ENCODE measurements at places on chromosomes 2 and 18.

GRCh38 chr2:170146784-170147183 lies 31.2 kb upstream of the MYO3B start:
- DNase-seq, result no peak

DNA sequence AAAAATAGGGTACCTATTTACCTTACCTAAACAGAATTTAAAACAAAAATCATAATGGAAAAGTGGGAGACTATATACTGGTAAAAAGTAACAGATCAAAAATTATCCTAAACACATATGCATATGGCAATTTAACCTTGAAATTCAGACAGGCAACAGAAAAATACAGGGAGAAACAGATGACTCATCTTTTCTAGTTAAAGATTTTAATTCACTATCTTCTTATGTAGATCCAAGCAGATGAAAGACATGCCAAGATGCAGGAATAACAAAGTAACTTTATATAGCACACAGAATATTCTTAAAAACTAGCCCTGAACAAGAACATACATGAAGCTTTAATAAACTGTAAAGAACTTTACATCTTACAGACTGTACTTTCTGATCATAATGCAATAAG lies 30.9 kb downstream of the PRPF40A start:
- no peak for DNase-seq

- DNase-seq, result no peak
Observed at GRCh38 chr2:64157792-64158191, 13.6 kb upstream of the PELI1 start.

DNA sequence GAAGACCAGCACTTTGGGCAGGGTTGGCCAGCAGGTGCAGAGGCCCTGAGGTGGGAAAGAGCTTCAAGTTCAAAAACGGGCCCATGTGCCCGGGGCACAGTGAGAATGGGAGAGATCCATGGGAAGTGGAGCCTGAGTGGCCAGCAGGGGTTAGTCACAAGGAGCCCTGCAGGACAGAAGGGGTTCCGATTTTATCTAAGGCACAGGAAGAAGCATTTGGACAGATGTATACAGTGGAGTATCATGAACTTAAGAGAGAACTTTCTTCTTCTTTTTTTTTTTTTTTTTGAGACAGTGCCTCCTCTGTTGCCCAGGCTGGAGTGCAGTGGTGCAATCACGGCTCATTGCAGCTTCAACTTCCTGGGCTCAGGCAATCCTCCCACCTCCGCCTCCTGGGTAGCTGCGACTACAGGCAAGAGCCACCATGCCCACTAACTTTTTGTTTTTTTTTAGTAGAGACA lies 24.0 kb downstream of the WIPF1 start:
- DNase-seq, result no peak

DNA sequence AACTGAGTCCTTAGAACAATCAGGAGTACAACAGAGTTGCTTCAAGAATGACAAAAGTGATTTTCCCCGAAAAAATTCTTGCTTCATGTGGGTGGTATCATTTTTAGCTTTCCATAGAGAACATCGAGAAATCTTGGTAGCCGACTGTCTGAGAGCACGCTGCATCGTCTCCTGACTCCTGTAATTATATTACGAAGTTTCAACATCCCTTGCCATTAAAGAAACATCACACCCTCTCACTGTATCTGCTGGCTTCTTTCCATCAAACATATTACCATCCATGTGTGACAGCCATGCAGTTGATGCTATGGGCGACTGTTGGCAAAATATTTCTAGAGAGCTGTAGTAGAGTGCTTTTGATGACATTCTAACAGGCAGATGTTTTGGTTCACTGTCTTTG lies 311.2 kb downstream of the CMPK2 start:
- DNase-seq, result no peak

- no peak for DNase-seq
Observed at GRCh38 chr2:211609127-211609526, 929.5 kb downstream of the ERBB4 start.

GRCh38 chr2:20025065-20025786 lies 12.8 kb upstream of the MATN3 start:
- DNase-seq, result no peak

- DNase-seq, result no peak
Observed at GRCh38 chr2:203550266-203550665, 15.2 kb upstream of the RAPH1 start.

DNA sequence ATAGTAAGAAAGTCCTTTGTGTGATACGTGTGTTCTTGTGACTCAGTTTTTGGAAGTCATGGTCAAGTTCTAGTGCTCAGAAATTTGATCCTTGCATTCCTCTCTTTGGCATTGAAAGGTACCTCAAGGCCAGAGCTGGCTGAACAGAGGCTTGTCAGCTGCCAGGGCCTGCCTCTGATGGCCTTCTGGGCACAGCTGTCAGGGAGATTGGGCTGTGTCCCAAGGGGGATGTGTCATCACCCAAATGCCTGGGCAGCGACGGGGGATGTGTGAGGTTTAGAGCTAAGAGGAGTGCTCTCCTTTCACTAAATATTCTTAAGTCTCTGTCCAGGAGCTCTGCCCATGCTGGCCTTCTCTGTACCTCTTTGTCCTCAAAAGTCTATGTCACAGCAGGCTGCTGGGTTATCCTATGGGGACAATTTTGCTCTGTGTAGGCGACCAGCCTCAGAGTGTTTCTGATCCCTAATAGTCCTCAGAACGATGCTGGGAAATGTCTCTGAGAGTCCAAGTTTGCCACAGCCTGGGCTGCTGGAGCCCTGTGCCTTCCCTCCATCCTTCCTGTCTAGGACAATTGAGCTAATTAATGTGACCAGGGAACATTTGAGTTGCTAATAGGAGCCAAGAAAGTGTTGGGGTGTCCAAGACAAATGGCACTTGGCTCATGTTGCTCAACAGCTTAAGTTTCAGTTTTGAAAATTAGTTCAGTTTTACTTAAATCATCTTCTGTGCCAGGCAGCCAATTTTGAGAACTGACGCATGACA lies 115.4 kb upstream of the ZNF521 start:
- no peak for DNase-seq

DNA sequence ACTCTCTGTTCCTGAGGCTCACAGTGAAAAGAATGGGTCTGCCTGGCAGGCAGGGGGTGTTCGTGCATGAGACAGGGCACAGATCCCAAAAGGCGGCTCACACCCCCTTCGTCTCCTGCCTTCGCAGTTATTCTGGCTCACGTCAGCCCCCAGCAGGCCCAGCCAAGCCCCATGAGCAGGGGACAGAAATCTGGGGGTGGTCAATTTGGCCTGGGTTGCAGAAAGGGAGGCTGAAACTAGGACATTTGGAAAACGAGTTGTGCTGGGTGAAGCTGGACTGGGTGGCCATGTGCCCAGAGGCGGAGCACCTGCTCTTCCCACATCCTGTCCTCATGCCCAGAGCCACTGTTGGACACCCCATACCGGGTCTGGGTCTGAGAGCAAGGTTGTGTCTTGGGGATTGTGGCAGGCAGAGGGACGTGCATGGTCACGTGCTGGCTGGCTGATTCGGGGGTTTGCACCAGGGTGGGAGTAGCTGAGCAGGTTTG lies 99.0 kb upstream of the MCFD2 start:
- no peak for DNase-seq

GRCh38 chr2:180722551-180723239 lies 257.7 kb upstream of the UBE2E3 start:
- DNase-seq, result no peak

- no peak for DNase-seq
Observed at GRCh38 chr18:61225336-61225735, 107.9 kb upstream of the CDH20 start.

DNA sequence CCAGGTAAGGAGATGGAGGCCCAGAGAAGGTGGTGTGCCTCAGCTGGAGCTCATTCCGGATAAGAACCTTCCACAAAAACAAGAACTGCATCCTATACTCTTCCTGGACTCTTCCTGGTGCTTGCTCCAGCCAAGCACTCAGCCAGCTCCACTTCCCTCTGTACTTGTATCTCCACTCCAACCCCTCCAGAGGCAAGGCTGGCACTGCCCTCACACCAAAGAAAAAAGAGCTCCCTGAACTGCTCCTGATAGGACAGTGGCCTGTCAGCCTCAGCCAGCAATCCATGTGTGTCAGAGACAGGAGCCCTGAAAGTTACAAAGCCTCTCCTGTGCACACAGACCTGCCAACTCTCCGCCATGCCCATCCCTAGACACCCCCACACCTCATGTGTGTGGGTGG lies 248.1 kb downstream of the CELF4 start:
- DNase-seq, result no peak

- no peak for DNase-seq
Observed at GRCh38 chr2:134260713-134261112, 6.8 kb downstream of the MGAT5 start.

- DNase-seq, result no peak
Observed at GRCh38 chr2:227864161-227864756, 7.2 kb upstream of the DAW1 start.

DNA sequence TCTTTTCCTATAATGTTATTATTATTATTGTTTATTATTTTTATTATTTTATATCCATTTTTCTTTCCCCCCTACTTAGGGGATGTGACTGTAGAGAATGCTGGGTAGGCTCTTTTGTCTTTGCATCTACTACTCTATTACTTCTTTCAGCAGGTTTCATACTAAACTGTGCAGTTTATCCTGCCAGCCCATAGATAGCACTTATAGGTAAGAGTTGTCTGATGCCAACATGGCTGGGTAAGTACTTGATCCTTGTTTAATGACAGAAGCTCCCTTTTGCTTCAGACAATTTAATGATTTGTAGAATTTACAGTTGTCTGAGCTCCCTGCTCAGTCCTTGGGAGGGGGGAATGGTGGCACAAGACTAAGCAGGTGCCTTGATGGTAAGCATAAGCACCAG lies 262.9 kb upstream of the CDH2 start:
- DNase-seq, result no peak

- DNase-seq, result no peak
Observed at GRCh38 chr2:232382331-232383225, 4.0 kb downstream of the ALPP start.

- no peak for DNase-seq
Observed at GRCh38 chr18:13879937-13880336, 35.4 kb downstream of the MC2R start.

DNA sequence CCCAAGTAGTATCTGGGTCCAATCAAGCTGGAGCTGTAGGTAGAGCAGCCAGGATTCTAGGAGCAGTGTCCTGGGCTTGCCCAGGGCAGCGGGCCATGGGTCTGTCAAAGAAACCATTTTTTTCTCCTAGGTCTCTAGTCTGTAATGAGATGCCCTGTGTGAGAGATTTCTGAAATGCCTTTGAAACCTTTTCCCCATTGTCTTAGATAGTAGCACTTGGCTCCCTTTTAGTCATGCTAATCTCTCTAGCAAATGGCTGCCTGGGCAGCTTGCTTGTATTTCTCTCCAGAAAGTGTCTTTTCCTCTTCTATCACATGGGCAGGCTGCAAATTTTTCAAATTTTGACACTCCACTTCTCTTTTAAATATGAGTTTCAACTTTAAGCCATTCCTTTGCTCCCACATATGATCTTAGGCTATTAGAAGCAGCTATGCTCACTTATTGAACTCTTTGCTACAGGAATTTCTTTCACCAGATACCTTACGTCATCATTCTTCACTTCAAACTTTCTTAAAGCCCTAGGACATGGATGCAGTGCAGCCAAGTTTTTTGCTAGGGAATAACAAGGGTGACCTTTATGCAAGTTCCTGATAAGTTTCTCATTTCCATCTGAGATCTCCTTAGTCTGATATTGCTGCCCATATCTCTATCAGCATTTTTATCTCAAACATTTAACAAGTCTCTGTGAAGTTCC lies 890.2 kb upstream of the VRK2 start:
- DNase-seq, result no peak
